NCI-H345 (cell line): ENCODE measurements at places on chromosomes 6 and 20.

- DNase-seq = no peak
Observed at GRCh38 chr20:40468759-40469158, 220.3 kb downstream of the MAFB start.

GRCh38 chr6:137119196-137120104 lies 54.0 kb downstream of the IL22RA2 start:
- DNase-seq = no peak

- DNase-seq = no peak
Observed at GRCh38 chr6:55964136-55964535, 88.7 kb upstream of the BMP5 start.

DNA sequence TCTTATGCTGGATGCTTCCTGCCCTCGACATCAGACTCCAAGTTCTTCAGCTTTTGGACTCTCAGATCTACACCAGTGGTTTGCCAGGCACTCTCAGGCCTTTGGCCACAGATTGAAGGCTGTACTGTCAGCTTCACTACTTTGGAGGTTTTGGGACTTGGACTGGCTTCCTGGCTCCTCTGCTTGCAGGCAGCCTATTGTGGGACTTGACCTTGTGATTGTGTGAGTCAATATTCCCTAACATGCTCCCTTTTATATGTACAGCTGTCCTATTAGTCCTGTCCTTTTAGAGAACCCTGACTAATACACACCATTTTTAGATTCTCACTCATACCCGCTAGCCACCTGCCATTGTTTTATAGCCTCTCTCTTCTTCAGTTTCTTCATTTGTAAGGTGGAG lies 382.1 kb upstream of the TSHZ2 start:
- no peak for DNase-seq

GRCh38 chr20:35561268-35561667 lies 19.4 kb downstream of the ERGIC3 start:
- peak; percentile 66 for DNase-seq

GRCh38 chr20:39862470-39862891 lies 826.6 kb downstream of the MAFB start:
- no peak for DNase-seq

DNA sequence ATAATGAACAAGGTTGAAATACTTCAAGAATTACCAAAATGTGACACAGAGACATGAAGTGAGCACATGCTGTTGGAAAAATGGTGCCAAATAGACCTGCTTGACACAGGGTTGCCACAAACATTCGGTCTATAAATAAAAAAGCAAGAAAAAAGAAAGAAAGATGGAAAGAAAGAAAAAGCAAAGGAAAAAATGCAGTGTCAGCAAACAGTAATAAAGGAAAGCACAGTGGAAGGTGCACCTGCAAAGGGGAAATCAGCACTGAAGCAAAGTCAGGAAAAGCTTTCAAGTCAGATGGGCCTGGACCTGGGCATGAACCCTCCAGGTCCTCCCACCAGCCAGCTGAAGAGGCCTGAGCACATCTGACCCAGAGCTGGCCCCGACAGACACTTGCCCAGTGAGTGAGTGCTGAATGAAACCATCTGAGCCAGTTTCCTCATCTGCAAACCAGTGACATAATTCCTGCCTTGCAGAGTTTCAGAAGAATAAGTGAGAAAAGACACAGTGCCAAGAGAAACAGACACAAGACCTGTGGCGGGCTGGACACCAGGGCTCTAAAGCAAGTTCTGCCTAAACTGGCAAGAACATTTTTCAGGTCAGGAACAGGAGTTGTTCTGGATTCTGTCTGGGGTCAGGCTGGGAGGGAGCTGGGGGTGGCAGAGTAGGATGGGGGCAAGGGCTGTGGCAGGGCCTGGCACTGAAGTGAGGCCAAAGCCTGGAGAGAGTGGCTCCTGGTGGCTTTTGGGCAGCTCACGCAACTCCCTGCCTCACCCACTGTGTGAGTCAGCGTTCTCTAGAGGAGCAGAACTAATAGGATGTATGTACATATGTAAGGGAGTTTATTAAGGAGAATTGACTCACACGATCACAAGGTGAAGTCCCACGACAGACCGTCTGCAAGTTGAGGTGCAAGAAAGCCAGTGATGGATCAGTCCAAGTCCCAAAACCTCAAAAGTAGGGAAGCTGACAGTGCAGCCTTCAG lies 23.9 kb upstream of the MICB start:
- DNase-seq = no peak

- peak; percentile 54 for DNase-seq
Observed at GRCh38 chr20:2524709-2525506, 11.5 kb upstream of the TMC2 start.

DNA sequence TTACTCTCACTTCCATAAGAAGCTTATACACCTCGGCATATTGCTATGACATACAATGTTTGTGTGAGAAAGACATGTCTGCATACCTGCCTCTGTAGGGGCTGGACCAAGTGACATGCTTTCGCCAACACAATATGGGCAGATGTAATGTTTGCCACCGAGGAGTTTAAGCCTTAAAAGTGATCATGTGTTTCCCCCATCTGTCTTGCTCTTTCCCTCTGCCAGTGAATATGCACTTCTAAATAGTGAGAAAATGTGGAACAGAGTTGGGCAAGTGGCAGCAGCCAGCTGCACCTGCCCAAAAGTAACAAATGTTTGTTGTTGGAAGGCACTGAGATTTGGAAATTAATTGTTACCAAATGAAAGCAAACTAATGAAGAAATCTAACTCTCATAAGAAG lies 274.8 kb upstream of the BTBD3 start:
- DNase-seq = no peak

DNA sequence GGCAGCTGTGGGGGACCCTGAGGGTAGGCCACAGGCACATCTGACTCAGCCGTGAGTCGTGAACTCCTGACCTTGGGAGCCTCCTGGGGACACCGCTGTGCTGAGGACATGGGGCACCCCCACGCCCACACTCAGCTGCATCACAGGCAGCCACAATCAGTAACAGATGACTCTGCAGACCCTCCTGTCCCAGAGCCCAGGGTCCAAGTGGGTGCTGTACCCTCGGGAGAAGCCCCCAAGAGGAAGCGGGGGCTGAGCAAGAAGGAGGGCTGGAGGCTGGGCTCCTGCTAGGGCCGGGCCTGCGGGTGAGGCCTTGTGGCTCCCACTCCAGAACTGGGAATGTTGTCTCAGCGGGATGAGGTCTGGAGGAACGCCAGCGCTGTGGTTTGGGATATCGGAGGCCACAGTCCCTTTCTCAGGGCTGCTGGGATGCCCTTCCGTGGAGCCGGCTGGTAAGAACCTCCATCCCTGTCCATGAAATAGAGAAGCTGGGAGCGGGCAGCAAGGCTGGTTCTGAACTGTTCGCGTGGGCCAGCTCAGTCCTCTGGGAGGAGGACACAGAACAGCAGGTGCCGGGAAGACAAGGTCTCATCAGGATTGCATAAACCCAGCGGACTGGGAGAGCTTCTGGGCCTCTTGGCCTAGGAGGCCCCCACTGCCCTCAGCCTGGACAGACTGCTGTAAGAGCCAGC lies 3.1 kb upstream of the LAMA5 start:
- DNase-seq = no peak

DNA sequence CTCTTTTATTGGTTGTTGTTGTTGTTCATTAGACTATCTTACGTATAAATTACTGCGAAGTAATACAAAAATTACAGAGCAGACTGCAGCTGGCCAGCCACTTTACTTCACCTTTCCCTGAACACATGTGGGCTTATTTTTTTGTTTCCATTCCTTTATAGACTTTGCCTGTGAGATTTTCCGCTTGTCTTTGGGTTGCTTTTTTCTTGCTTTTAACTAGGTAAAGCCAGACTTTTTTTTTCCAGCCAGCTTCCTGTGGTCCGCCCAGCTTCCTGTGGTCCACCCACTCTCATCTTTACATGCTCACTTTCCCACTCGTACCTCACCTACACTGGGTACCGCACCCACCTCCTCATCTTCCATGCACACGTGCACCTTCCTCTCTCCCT lies 79.0 kb downstream of the IPCEF1 start:
- no peak for DNase-seq

DNA sequence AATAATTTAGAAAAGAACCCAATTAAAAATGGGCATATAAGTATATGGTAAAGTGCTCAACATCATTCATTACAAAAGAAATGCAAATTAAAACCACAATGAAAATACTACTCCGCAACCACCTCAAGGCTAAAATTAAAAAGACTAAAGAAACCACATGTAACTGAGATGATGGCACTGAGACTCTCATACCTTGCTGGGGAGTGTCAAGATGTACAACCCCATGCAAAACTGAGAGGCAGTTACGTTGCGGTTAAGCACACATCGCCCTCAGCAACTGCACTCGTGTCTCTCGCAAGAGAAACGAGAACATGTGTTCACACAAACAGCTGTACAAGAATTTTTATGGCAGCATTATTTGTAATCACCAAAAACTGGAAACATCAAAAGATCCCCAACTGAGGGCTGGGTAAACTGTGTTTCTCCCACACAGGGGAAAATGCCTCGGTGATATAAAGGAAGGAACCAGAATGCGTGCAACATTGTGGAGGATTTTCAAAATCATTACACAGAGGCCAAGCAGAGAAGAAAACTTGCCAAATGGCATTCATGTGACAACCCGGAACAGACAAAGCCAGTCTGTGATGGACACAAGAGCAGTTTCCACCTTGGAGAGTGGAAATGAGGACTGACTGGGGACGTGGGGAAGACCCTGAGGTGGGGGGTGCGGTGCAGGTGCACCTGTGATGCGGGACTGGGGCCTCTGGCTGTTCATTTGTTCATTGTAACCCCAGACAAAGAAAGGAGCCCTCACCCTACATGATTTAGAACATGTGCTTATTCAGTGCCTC lies 144.9 kb downstream of the WDR27 start:
- no peak for DNase-seq

DNA sequence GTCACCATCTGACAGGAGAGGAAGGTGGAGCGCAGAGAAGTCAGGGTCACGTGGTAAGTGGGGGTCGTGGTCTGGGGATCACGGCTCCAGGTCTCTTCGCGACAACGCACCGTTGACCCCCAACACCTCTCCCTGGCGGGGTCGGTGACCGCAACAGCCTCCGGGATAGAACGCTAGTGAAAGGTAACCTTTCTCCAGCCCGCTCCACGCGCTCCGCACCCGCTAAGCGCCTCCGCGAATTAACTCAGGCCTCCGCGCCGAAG lies 600 bp upstream of the SYNJ2 start:
- DNase-seq = no peak

GRCh38 chr6:129546702-129547101 lies 163.3 kb downstream of the ARHGAP18 start:
- DNase-seq = no peak

DNA sequence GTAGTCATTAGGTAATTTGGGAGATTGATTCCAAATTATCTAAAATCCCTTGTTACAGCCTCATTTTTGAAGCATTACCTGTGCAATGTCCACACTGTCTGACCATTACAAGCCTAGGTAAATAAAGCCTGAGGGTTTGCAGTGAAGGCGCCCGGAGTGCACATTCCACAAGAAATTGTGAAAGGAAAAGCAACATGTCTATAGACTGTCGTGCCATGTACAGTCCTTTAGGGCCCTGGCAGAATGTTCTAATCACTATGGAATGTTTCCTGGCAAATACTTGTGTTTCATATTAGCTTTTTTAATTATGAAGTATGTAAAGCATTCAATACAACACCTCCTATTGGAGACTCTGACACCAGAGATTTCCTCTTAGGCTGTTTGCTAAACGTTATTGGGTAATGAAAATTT lies 28.9 kb downstream of the PREP start:
- no peak for DNase-seq

- DNase-seq = no peak
Observed at GRCh38 chr20:40715491-40715890, 26.5 kb upstream of the MAFB start.

- no peak for DNase-seq
Observed at GRCh38 chr6:170200458-170200891, 90.4 kb downstream of the DLL1 start.

DNA sequence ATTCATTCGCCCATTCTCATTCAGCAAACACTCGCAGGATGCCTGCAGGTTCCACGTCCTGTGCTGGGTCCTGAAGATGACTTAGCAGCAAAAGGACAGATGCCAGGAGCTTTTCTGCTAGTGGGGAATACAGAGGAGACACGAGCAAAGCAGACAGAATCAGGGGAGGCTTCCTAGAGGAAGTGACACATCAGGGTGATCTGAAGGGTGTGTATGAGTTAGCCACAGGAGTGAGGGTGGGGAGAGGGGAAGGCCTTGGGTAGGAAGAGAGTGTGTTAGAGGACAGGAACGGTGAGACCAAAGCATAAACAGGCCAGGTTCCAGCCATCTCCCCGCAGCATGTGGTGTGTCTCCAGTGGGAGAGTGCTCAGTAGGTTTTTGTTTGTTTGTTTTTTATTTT lies 73.4 kb upstream of the GTSF1L start:
- DNase-seq = no peak

DNA sequence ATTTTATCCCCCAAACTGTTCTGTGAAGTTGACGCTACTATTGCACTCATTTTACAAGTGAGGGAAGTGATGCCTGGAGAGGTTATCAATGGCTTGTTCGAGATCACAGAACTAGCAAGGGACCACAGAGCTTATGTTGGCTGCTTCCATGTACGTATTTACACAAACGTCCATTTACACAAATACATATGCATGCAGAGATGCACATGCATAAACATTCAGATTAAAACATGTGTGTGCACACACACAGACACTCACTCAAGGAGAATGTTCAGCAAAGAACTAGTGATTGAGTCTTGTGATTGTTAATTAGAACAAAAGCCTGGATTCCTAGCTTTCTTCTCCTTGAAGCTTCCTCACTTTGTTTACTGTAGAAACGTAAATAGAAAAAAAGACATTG lies 321.5 kb upstream of the CHD6 start:
- no peak for DNase-seq

DNA sequence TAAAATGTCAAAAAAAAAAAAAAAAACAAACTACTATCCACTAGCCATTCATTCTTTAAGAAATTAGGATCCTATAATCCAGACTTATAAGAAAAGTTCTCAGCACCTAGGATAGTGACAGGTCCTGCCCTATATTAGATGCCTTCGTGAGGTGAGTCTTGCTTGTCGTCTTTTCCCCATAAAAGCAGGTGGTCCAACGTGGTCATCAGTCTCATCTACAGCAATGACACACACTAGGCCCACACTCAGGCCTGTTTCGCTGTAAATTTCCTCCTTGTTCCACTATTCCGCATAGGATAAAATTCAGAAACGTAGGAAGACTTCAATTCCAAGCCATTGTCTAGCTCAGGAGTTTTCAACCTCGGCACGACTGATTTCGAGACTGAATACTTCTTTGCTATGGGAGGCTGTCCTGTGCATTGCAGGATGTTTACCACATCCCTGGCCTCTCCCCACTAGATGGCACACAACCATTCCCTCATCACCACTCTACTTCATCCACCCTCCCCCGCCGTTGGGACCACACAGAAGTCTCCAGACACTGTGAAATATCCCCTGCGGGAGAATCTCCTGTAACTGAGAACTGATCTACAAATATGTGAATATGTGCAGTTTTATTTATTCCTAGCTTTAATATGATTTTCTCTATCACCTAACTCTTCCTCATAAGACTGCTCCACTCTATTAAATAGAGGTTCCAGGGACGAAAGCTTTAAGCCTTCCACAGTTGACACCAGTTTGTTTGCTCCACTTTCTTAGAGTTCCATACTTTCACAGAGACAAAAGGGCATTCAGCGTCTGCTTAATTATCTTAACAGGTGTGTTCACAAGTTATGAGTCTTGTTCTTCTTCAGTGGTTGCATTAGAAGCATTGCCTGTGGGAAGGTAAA lies 346.3 kb downstream of the BMP2 start:
- peak; percentile 74 for DNase-seq
